ENCODE measurements at places on chromosomes 3 and 15.

DNA sequence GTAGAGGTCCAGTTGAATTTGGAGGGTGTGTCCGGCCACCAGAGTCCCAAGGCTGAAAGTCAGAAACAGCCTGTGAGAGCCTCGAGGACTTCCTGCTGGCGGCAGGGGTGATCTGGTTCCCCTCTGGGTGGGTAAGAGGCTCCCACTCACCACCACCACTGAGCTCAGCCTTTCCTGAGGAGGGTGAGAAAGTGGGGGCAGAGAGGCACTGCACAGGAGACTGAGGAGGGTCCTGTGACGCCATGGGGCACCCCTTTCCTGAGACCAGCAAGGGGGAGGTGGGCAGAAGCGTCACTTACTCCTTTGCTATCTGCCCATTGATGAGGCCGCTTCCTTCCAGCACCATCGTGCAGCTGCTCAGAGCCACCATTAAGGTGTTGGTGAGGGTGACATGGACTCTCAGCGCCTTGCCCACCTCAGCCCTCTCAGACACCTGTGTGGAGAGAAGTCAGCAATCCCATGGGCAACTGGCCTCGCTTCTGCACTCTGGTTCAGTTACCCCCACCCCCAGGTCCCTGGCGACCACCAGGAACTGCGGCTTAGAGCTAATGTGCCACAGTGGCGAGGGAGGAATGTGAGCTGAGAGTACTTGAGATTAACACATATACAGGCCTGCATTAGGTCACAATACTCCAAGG, 10.0 kb upstream of the TGM5 start:
- DNase-seq: no peak

DNA sequence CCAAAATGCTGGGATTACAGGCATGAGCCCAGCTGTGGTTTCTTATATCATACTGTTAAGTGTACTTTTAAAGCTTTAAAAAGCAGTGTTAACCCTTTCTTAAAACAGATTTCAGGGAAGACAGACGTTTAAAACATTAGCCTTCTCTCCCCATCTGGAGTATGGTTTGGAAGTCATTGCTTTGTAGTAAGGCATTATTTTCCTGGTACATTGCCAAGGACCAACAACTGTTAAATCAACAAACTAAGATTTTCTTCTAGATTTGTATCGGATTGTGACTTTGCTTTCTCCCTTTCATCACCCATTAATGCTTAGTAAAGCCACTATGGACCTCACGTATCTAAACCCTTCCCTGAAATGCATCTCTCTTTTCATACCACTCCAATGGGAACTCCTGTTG, 50.5 kb downstream of the UBE2E1 start:
- DNase-seq: no peak

DNA sequence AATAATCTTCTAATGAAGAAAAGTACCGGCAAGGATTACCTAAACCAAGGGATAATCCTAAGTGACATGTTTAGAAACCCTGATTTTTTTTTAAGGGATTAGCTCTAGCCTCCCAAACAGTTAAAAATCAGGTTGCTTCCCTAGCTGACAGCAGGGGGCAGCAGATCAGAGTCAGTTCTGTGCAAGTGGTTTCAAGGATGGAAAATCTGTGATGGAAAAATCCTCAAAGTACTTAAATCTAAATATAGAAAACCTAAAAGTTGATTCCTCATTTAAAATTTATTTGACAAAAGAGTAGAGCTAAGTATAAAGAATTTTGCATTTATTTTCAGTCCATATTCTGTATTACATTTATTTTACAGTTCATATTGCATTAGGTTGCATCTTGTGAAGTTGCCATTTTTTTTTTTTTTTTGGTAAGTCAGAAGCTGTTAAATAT, 107.6 kb downstream of the PEX5L start:
- peak; percentile 0 for DNase-seq

DNA sequence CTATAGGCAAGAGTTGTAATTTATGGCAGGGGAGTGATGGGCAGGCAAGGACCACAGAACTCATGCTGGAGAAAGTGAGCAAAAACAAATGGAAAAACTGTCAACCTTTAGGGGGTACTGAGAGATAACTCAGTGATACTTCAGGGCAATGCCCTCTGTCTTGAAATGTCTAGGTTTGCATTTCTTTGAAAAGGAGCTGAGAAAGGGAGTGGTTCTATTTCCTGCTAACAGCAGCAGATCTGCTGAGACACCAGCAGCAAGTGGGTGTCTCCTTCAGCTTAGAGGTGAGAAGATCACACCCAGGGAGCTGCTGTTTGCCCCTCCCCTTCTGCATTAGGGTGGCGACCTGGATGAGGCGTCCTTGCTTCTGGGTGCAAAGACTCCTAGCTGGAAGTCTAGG, 42.3 kb upstream of the XIRP1 start:
- DNase-seq: no peak

GRCh38 chr3:169232863-169233262, 430.6 kb downstream of the MECOM start:
- no peak for DNase-seq

- no peak for DNase-seq
These were observed 103.8 kb downstream of the GALK2 start for GRCh38 chr15:49273734-49274318.

DNA sequence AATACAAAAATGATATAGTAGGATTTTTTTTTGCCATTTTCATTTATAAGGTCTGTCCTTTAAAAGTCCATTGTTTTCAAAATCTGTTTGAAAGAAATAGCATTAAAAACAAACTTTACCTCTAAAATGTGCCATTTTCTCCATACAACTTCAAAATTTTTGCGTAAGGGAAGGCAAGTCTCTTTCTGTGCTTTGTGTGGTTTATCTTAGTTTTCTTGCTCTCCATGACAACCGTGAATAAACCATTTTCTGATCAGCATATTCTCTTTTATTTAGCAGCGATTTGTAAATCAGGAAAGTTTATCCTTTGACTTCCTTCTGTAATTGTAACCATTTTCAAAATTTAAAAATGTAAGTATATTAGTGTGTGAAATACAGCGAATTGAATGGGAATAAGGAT, 147.9 kb upstream of the CGNL1 start:
- no peak for DNase-seq

GRCh38 chr3:42130329-42131070, 39.3 kb downstream of the TRAK1 start:
- no peak for DNase-seq

- DNase-seq: no peak
These were observed 84.1 kb upstream of the SPRED1 start for GRCh38 chr15:38168467-38169070.

DNA sequence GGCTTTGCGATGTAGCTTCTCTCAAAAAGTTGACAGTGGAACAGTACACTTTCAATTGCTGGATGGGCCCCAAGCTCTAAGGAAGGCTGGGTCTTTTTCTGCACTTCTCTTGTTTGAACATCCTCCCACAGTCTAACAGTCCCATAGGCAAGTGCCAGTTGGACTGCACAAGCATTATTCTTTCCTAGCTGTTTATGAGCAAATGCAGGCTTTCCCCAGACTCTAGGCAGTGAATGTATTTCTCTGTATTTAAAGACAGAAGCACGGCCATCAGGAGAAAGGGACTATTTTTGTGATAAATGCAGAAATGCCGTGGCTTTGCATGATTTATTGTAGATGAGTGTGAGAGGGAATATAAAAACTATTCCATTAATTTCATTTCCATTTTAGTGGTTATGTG, 539.3 kb upstream of the LMCD1 start:
- DNase-seq: no peak

GRCh38 chr3:120683671-120684301, 1.7 kb upstream of the HGD start:
- no peak for DNase-seq

GRCh38 chr15:29054171-29055045, 168.6 kb downstream of the APBA2 start:
- DNase-seq: no peak

GRCh38 chr3:147989344-147989743, 580.2 kb downstream of the ZIC1 start:
- DNase-seq: no peak

- no peak for DNase-seq
These were observed 176.9 kb upstream of the SOX2 start for GRCh38 chr3:181534781-181535221.

GRCh38 chr3:146894406-146894805, 289.3 kb upstream of the PLSCR5 start:
- DNase-seq: no peak

Measured in activated naive CD4-positive, alpha-beta T cell (primary cell).